Activated CD4-positive, alpha-beta T cell treated with anti-CD3 and anti-CD28 coated beads, Interleukin-2, Interleukin-6, amounts not matched to agents 100 ng/mL and 50 ng/mL, durations not matched to agents 16 hours and 8 hours (primary cell): ENCODE measurements at places on chromosomes 16 and 17.

- no peak for DNase-seq
Measured at GRCh38 chr17:1743088-1743439, 393 bp downstream of the SERPINF2 start.

- DNase-seq, result no peak
Measured at GRCh38 chr17:6163612-6164333, 93.6 kb downstream of the WSCD1 start.

DNA sequence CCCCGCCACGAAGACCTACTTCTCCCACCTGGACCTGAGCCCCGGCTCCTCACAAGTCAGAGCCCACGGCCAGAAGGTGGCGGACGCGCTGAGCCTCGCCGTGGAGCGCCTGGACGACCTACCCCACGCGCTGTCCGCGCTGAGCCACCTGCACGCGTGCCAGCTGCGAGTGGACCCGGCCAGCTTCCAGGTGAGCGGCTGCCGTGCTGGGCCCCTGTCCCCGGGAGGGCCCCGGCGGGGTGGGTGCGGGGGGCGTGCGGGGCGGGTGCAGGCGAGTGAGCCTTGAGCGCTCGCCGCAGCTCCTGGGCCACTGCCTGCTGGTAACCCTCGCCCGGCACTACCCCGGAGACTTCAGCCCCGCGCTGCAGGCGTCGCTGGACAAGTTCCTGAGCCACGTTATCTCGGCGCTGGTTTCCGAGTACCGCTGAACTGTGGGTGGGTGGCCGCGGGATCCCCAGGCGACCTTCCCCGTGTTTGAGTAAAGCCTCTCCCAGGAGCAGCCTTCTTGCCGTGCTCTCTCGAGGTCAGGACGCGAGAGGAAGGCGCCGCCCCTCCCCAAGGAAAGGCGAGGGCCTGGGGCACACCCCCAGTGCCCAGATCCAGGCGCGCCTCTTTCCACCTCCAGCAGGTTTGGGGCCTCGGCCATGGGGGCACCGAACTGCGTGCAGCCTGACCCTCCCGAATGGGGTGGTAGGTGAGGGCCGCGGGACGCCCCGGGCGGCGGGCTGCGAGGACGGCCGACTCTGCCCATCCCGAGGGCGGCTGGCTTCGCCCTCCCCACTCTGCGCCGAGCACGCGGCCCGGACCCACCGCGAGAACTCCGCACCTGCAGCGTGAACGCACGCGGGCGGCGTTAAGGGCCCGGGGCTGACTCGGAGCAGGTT lies 664 bp downstream of the HBQ1 start:
- DNase-seq, result peak; percentile 88

DNA sequence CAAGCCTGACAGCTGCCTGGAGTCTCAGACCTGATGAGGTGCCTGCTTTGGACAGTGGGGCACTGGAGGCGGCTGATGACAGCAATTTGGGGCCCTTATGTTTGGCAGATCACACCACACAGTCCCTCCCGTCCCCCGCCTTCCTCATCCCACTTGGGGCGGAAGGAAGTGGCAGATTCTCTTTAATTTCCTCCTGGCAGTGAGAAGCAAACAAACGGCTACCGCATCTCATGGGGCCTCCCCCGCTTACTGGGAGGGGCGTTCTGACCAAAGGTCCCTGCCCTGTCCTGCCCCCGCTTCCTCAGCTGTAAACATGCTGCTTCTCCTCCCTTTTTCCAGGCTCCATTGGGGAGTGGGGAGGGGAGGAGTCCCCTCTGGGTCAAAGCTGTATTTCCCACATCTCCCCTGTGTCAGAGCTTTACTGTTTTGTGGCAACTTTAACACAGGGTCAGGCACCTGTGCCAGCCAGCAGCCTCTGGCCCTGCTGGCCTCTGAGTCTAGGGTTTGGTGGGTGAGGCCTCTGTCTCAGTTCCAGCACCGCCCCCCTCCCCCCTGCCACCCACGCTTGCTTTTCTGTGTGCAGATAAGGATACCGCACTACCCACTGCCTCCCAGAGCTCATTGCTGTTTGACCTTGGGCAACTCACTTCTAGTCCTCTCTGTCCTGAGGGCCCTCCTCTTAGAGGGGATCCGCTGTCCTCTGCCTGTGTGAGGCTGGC lies 5.4 kb upstream of the NFATC3 start:
- peak; percentile 88 for DNase-seq

- no peak for DNase-seq
Measured at GRCh38 chr17:34619687-34620217, 40.4 kb downstream of the TMEM132E start.

DNA sequence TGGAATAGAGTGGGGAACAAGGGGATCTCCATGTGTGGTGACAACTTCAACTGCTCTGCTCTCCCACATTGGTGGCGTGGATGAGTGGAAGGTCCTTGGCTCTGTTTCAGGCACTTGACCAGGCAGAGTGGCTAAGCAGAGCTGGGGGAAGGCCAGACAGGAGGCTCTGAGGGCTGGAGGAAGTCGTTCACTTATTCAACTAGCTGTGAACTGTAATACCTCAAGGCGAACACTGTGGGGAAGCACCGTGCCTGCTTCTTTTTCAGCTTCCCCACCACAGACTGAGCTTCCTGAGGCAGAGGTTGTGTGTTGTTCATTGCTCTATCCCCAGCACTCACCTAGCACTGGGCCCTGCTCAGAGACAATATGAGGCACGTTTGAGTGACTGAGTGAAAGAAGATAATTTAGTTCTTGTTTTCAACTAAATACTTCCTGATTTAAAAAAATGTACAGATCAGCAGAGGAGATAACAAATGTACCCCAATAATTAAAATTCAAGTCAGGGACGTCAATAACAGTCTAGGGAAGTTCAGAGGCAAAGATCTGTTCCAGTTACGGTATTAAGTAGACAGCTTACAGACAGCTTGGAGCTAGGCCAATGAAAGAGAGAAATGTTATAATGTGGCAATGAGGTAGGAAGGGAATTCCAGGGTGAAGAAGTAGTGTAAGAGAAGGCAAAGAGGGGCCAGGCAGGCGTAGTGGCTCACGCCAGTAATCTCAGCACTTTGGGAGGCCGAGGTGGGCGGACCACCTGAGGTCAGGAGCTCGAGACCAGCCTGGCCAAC lies 34.7 kb downstream of the MYO18A start:
- DNase-seq, result peak; percentile 83

DNA sequence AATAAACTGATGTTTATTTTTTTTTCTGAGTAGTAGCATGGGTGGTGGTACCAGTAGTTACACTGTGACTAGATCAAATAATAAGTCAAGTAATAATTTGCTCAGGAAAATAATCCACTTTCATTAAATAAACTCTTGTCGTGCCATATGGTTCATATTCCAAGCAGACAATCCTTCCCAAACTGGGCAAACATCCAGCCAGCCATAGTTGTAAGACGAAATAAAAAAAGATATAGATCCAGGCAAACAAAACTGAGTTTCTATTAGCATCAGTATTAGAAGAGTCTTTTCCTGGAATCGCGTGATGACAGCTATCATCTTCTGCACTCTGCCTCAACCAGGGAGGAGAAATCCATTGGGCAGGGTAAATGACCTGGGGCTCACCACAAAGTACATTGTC lies 508.4 kb upstream of the GOT2 start:
- DNase-seq, result no peak

DNA sequence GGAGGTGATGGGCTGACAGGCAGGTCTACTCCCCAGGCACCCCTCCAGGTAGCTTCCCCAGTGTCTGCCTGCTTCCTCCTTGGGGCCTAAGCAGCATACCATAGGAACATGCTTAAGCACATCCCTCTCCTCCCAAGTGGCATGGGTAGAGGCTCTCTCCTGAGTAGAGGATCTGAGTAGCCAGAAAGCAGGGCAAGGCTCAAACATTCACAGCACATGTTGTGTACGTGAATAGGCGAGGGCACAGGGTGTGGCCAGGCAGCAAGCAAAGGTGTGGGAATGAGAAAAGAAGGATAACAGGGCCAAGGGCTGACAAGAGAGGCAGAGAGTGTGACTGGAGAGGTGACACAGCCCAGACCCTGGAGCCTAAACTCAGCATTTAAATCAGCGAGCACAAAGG lies 29.7 kb upstream of the GFOD2 start:
- DNase-seq, result no peak

GRCh38 chr17:73359987-73360410 lies 48.2 kb upstream of the CDC42EP4 start:
- DNase-seq, result no peak

DNA sequence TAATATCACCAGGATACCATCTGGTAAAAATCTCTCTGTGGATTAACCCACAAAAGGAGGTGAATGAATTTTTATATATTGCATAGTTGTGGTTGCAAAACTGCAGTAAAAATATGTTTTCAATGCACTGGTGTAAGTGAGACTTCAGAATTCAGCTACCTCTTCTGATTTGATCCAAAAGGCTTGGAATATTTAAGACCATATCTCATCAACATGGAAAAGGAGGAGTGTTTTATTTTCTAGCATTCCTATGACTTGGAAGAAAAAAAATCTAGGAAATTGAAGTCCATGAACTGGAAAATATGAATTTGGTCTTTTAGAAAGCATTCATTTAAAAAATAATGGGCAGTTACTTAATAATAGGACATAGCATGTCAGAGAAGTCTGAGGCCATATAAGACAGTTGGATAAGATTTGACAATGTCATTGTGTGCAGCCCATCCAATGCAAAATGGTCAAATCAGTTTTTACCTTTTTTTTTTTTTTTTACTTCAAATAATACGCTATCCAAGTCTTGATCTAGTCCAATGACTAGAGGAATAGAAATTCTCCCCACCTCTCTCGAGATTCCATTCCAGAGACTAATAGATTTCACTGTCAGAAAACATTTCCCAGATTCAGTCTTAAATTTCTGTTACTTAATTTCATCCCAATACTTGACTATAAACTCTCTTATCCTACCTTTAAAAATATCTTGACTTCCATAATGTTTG lies 364.9 kb upstream of the PMFBP1 start:
- DNase-seq, result no peak

- peak; percentile 60 for DNase-seq
Measured at GRCh38 chr17:66304304-66305174, 2.1 kb downstream of the PRKCA start.

- DNase-seq, result no peak
Measured at GRCh38 chr16:20259541-20259940, 67.8 kb downstream of the GP2 start.

DNA sequence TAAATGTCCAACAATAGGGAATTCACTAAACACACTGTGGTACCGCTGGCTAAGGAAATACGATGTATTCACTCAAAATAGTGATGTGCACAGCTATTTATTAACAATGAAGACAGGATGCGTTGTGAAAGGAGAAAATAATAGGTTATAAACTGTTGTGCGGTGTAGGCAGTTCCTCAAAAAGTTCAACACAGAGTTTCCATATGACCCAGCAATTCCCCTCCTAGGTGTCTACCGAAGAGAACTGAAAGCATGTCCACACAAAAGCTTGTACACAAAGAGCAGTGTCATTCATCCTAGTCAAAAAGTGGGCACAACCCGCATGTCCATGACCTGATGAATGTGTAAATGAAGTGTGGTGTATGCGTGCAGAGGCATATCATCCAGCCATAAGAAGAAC lies 1.2 kb upstream of the CES1 start:
- no peak for DNase-seq

GRCh38 chr16:78493573-78493972 lies 394.1 kb downstream of the WWOX start:
- no peak for DNase-seq

- no peak for DNase-seq
Measured at GRCh38 chr17:9427465-9428315, 147.9 kb downstream of the STX8 start.

DNA sequence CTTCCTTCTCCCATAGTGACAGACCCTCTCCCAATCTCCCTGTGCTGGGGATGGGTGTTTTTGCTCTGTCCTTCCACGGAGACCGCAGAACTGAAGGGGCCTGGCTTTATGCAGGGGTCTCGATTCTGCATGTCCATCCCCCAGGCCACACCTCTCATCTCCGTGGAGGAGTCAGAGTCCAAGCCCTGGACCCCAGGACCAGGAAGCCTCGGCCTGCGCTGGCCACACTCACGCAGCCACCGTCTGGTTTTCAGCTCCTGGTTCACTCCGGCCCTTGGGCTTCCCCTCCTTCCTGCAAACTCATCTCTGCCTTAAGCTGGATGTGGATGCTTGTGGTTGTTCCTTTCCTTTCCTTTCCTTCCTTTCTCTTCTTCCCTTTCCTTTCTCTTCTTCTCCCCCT lies 90.8 kb downstream of the MGAT5B start:
- no peak for DNase-seq

DNA sequence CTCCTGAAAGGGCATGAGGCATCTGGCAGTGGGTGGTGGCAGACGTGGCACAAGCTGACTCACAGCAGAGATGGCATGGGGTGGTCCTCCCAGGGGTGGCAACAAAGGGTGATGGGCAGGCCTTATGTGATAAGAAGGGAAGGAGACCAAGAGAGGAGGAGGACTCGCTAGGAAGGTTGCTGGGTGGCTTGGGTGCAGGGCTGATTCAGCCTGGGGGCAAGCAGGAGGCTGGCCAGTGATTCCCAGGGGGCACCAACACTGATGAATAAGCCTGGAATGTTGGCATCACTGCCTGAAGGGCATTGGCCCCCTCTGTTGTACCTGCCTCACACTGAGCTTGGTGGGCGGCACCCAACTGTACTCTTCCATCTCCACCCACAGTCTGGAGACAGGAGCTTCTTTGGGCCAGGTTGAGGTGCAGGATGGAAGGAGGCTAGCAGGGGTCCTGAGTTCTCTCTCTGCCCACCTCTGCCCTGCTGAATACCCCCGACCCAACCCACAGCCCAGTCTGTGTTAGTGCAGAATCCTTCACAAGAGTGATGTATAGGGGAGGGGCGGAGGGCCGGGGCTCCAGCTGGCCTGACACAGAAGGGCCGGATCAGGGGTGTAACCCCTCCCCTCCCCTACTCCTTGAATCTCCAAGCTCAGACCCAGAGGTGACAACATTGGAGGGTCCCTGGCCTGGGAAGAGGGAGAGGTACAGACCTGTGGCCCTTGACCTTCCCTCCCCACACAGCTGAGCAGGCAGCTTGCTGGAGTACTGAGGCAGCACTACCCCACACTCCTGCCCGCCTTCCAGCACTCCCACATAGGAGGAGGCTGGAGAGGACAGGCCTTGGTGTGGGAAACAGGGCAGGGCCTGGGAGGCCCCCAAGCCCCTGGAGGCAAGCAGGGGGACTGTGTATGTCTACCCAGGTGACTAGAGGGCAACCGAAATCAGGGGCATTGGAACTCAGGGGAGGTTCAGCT lies 2.6 kb downstream of the STAC2 start:
- DNase-seq, result no peak

- DNase-seq, result no peak
Measured at GRCh38 chr17:55730808-55731207, 8.1 kb upstream of the TMEM100 start.

GRCh38 chr16:12145918-12146317 lies 169.4 kb downstream of the SNX29 start:
- DNase-seq, result no peak

GRCh38 chr16:20424129-20424866 lies 15.0 kb downstream of the ACSM5 start:
- DNase-seq, result no peak
